ENCODE measurements at places on chromosomes 3 and 15.
A peak's percentile ranks its signal among the peaks of the same experiment; 100 is the strongest.

DNA sequence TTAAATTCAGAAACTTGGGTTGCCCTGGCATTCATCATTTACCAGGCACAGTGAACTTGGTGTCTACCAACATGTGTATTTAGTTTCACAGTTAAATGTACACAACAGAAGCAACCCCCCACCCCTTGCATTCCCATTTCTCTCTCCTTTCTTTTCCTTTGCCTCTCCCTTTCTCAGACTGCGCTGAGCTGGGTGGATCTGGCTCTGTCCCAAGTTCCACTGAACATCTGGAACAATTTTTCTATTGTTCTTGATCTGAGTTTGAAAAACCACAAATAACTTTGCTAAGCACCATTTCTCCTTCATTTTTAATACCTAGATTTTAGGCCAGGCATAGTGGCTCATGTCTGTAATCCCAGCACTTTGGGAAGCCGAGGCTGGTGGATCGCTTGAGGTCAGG, 242.2 kb downstream of the ABHD5 start:
- no peak overlapping the region for H3K27ac ChIP-seq
- no peaks in the 10 kb centered on the region for H3K27me3 ChIP-seq
- H3K4me1 ChIP-seq: no peaks in the 10 kb centered on the region

- H3K36me3 ChIP-seq: no peaks in the 10 kb centered on the region
- DNase-seq: no peak
- no peak overlapping the region for H3K4me3 ChIP-seq
- no peak overlapping the region for H3K27ac ChIP-seq
- no peaks in the 10 kb centered on the region for H3K27me3 ChIP-seq
These were observed 44.6 kb downstream of the CORO2B start for GRCh38 chr15:68623301-68623892.

DNA sequence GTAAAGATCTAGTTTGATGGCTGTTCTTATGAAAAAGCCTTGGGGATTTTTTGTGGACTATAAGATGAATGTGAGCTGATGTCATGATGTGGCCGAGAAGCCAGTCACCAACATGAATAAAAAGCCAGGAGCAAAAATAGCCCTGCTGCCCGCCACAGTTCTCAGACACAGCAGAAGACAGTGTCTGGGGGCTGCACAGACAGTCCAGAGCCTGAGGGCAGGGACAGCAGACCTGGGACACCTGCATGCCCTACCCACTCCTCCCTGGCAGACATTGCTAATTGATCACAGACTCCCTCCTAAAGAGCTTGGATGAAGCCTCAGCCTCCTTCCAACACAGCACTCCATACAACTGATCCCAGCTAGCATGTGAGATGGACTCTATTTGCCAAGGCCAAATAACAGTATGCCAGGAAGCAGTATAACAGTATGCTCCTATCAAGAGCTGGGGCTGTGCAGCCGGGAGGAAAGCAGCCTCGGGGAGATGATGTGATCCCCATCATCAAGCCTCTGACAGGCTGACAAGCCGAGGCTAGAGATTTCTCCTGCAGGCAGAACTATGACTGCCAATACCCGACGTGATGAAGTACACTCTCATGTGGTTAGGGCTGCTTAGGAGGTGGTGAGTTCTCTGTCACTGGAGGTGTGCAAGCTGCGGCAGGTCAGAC, 105.4 kb upstream of the RPL32 start:
- H3K27ac ChIP-seq: no peak overlapping the region
- H3K27me3 ChIP-seq: no peaks in the 10 kb centered on the region
- no peak overlapping the region for H3K4me3 ChIP-seq
- no peak for DNase-seq
- H3K4me1 ChIP-seq: peaks cover 34% of the 10 kb centered on the region

- no peak overlapping the region for H3K27ac ChIP-seq
- H3K4me3 ChIP-seq: no peak overlapping the region
- DNase-seq: no peak
- H3K36me3 ChIP-seq: no peaks in the 10 kb centered on the region
These were observed 44.1 kb upstream of the LINGO1 start for GRCh38 chr15:77676569-77677375.

- no peak overlapping the region for H3K27ac ChIP-seq
- no peaks in the 10 kb centered on the region for H3K4me1 ChIP-seq
- H3K36me3 ChIP-seq: no peaks in the 10 kb centered on the region
- no peaks in the 10 kb centered on the region for H3K27me3 ChIP-seq
These were observed 13.7 kb upstream of the STRIT1 start for GRCh38 chr3:155307183-155307582.

GRCh38 chr3:74009961-74010844, 385.5 kb upstream of the PDZRN3 start:
- no peak overlapping the region for H3K4me3 ChIP-seq
- H3K4me1 ChIP-seq: no peaks in the 10 kb centered on the region
- DNase-seq: no peak

GRCh38 chr15:90637693-90638092, 79.5 kb upstream of the BLM start:
- peaks cover under 1% of the 10 kb centered on the region for H3K4me1 ChIP-seq
- no peak overlapping the region for H3K27ac ChIP-seq
- no peaks in the 10 kb centered on the region for H3K27me3 ChIP-seq
- peak overlapping the region; percentile 14 for H3K4me3 ChIP-seq

- DNase-seq: no peak
- no peaks in the 10 kb centered on the region for H3K27me3 ChIP-seq
- H3K4me3 ChIP-seq: no peak overlapping the region
- no peaks in the 10 kb centered on the region for H3K36me3 ChIP-seq
These were observed 21.9 kb upstream of the SLC30A4 start for GRCh38 chr15:45544266-45545023.

- no peak overlapping the region for H3K4me3 ChIP-seq
- no peak for DNase-seq
- H3K4me1 ChIP-seq: no peaks in the 10 kb centered on the region
- H3K36me3 ChIP-seq: no peaks in the 10 kb centered on the region
- no peaks in the 10 kb centered on the region for H3K27me3 ChIP-seq
- no peak overlapping the region for H3K27ac ChIP-seq
These were observed 92.2 kb downstream of the APBA2 start for GRCh38 chr15:28978011-28978378.

- no peaks in the 10 kb centered on the region for H3K27me3 ChIP-seq
- no peaks in the 10 kb centered on the region for H3K36me3 ChIP-seq
- DNase-seq: no peak
- H3K4me3 ChIP-seq: no peak overlapping the region
- no peaks in the 10 kb centered on the region for H3K4me1 ChIP-seq
- no peak overlapping the region for H3K27ac ChIP-seq
These were observed 37.9 kb upstream of the RPL32 start for GRCh38 chr3:12879191-12879815.

- no peaks in the 10 kb centered on the region for H3K27me3 ChIP-seq
- H3K4me1 ChIP-seq: no peaks in the 10 kb centered on the region
- DNase-seq: no peak
- no peaks in the 10 kb centered on the region for H3K36me3 ChIP-seq
These were observed 9.9 kb upstream of the ARIH1 start for GRCh38 chr15:72464251-72464650.

- H3K4me3 ChIP-seq: no peak overlapping the region
- H3K36me3 ChIP-seq: no peaks in the 10 kb centered on the region
- H3K4me1 ChIP-seq: peaks cover 10% of the 10 kb centered on the region
- no peak overlapping the region for H3K27ac ChIP-seq
- no peaks in the 10 kb centered on the region for H3K27me3 ChIP-seq
These were observed 26.1 kb downstream of the CAPN3 start for GRCh38 chr15:42385206-42385979.

GRCh38 chr3:74167926-74168325, 446.5 kb downstream of the CNTN3 start:
- H3K27ac ChIP-seq: no peak overlapping the region
- no peak overlapping the region for H3K4me3 ChIP-seq
- no peak for DNase-seq
- H3K36me3 ChIP-seq: no peaks in the 10 kb centered on the region
- no peaks in the 10 kb centered on the region for H3K4me1 ChIP-seq

GRCh38 chr3:105334138-105334882, 32.4 kb upstream of the ALCAM start:
- no peaks in the 10 kb centered on the region for H3K27me3 ChIP-seq
- H3K4me1 ChIP-seq: no peaks in the 10 kb centered on the region
- H3K36me3 ChIP-seq: no peaks in the 10 kb centered on the region
- no peak overlapping the region for H3K27ac ChIP-seq

DNA sequence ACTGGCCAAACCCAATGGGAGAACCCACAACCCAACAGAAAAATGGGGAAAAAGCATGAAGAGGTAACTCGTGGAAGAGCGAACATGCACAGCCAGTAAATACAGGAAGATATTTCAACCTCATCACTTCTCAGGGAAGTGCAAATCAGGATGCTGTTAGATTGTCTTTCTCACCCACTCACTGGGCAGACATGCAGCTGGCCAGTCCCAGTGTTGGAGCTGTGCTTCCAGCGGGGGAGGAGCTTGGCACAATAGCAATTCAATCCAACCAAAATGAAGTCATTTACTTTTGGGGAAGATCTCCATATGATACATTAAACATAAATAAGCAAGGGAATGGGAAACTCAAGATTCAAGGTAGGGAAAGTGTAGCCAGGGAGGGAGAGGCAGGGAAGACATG, 12.1 kb downstream of the WNT7A start:
- no peaks in the 10 kb centered on the region for H3K4me1 ChIP-seq
- no peak overlapping the region for H3K27ac ChIP-seq
- H3K4me3 ChIP-seq: no peak overlapping the region
- H3K36me3 ChIP-seq: no peaks in the 10 kb centered on the region

- H3K4me3 ChIP-seq: no peak overlapping the region
- H3K4me1 ChIP-seq: no peaks in the 10 kb centered on the region
- no peaks in the 10 kb centered on the region for H3K36me3 ChIP-seq
- DNase-seq: no peak
- H3K27ac ChIP-seq: no peak overlapping the region
- no peaks in the 10 kb centered on the region for H3K27me3 ChIP-seq
These were observed 148.8 kb downstream of the TPRA1 start for GRCh38 chr3:127441764-127442163.

- no peak for DNase-seq
- H3K4me3 ChIP-seq: no peak overlapping the region
- H3K4me1 ChIP-seq: no peaks in the 10 kb centered on the region
- no peak overlapping the region for H3K27ac ChIP-seq
- no peaks in the 10 kb centered on the region for H3K27me3 ChIP-seq
These were observed 50.3 kb downstream of the EXD1 start for GRCh38 chr15:41180206-41180789.

GRCh38 chr15:70856177-70856883, 2.4 kb upstream of the LARP6 start:
- no peak overlapping the region for H3K4me3 ChIP-seq
- no peak overlapping the region for H3K27ac ChIP-seq
- H3K4me1 ChIP-seq: no peaks in the 10 kb centered on the region
- peaks cover 7% of the 10 kb centered on the region for H3K27me3 ChIP-seq

DNA sequence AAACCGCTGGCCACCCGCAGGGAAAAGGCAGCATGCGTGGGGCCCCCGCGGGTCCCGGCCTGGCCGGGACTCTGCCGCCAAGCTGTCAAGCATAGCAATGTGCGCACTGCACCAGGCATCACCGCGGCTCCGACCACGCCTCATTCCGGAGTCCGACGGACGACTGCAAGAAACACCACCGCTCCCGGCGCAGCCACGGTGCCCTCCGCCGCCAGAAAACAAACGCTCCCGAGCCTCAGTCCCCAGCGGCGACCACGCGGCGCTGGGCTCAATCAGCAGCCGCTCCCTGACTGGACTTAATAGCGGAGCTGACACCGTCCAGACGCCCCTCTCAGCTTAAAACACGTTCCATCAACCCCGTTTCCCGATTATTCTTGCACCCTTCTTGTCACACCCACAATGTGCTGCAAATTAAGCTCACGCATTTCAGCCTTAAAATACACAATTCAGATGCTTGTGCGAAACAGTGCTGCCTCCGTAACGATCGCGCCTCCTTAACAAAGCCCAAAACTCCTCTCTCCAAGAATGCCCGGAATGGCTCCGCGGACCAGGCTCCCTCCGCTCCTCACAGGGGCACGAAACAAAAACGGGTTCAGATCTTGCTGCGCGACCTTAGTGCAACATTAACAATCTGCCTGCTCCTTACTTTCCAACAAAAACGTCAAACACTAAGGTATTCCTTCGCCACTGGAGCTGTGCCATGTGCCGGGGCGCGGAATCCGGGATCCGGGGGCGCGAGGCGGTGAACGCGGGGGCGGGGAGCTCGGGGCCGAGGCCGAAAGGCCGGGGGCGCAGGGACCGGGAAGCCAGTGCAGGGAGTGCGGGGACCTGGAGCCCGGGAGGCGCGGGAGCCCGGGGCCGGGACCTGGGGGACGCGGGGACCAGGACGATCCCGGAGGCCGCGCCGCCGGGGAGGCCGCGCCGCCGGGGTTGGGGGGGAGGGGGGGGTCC, 655 bp downstream of the CYFIP1 start:
- H3K27me3 ChIP-seq: no peaks in the 10 kb centered on the region
- H3K27ac ChIP-seq: no peak overlapping the region
- no peaks in the 10 kb centered on the region for H3K4me1 ChIP-seq
- peak overlapping the region; percentile 89 for H3K4me3 ChIP-seq

DNA sequence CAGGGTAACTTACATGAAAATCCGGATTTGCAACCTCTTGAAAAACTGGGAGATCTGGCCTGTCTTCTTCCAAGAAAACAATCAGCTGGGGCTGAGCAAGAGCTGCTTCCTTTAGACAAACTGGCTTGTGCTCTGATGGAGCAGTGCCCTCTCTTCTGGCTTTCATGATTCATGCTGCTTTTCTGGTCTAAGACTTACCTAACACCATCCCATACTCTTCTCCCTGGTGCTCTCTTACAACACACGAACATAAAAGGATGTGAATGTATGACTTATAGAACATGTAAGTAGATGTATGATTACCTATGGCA, 9.9 kb downstream of the TJP1 start:
- DNase-seq: peak; percentile 86
- H3K27ac ChIP-seq: no peak overlapping the region
- peaks cover 4% of the 10 kb centered on the region for H3K4me1 ChIP-seq

- no peak overlapping the region for H3K4me3 ChIP-seq
- peaks cover 3% of the 10 kb centered on the region for H3K36me3 ChIP-seq
- no peak for DNase-seq
- no peak overlapping the region for H3K27ac ChIP-seq
These were observed 9.2 kb downstream of the TBC1D5 start for GRCh38 chr3:17733215-17733614.

GRCh38 chr3:77693147-77693546, 653.2 kb downstream of the ROBO2 start:
- no peaks in the 10 kb centered on the region for H3K36me3 ChIP-seq
- no peak overlapping the region for H3K27ac ChIP-seq
- H3K4me3 ChIP-seq: no peak overlapping the region
- no peak for DNase-seq

DNA sequence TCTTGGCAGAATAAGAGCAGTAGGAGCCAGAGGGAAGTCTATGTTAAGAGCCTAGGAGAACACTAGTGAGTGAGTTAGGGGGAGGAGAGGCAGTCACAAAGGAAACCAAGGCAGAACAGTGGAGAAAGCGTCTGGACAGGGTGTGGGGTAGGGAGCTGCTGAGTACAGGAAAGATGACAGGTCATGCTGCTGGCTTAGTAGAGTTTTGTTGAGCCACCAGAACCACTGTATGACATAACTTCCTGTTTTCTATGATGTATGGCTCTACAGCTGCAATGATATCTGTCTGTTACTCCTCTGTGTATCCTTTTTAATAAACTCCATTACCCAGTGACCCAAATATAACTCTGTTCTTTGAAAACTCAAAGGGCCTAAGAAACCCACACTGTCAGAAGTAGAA, 10.6 kb upstream of the STT3B start:
- no peaks in the 10 kb centered on the region for H3K4me1 ChIP-seq
- H3K36me3 ChIP-seq: no peaks in the 10 kb centered on the region
- H3K27me3 ChIP-seq: no peaks in the 10 kb centered on the region
- no peak for DNase-seq
